ENCODE measurements at places on chromosomes 7 and 10. TPM values are rescaled to one million over a fixed set of nuclear protein-coding genes. Genes with fewer than 3 reads are reported as not detected.

The SPDYE2B gene
- total RNA-seq, result not detected

GRCh38 chr7:33539198-33539597, 366.1 kb upstream of the BMPER start:
- no peaks in the 10 kb centered on the region for H3K36me3 ChIP-seq
- no peaks in the 10 kb centered on the region for H3K4me1 ChIP-seq
- no peaks in the 10 kb centered on the region for H3K27me3 ChIP-seq
- H3K27ac ChIP-seq, result no peak overlapping the region

GRCh38 chr10:102115775-102116174, 4.4 kb downstream of the LDB1 start:
- H3K27me3 ChIP-seq, result no peaks in the 10 kb centered on the region
- no peak for DNase-seq
- no peaks in the 10 kb centered on the region for H3K36me3 ChIP-seq
- no peak overlapping the region for H3K4me3 ChIP-seq
- H3K27ac ChIP-seq, result no peak overlapping the region

GRCh38 chr7:24406789-24407299, 122.9 kb downstream of the NPY start:
- H3K27ac ChIP-seq, result no peak overlapping the region
- H3K4me3 ChIP-seq, result no peak overlapping the region
- H3K4me1 ChIP-seq, result 0 out of 2 replicates have a peak, but pooled peaks cover 5% of the 10 kb centered on the region
- DNase-seq, result no peak
- no peaks in the 10 kb centered on the region for H3K36me3 ChIP-seq
